Erythroblast (primary cell): ENCODE measurements at places on chromosomes 3 and 15.
A peak's percentile ranks its signal among the peaks of the same experiment; 100 is the strongest.

DNA sequence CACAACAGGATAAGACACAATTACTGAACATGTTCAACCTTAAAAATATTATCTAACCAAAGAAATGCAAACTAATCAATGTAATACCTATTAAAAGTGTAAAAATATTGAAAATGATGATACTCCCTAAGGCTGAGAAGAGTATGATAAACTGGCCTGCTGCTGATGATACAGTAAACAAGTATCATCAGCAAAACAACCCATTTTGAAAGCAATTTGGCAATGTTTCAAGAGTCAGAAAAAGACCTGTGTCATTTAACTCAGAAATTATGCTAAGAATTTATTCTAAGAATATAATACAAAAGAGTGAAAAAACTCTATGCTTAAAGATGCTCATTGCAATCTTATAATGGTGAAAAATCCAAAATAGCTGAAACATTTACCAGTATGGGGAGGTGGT is 22.1 kb downstream of the CCDC191 start:
- DNase-seq = peak; percentile 64

- no peak for DNase-seq
Measured at GRCh38 chr3:99708207-99708745, 69.9 kb downstream of the COL8A1 start.

DNA sequence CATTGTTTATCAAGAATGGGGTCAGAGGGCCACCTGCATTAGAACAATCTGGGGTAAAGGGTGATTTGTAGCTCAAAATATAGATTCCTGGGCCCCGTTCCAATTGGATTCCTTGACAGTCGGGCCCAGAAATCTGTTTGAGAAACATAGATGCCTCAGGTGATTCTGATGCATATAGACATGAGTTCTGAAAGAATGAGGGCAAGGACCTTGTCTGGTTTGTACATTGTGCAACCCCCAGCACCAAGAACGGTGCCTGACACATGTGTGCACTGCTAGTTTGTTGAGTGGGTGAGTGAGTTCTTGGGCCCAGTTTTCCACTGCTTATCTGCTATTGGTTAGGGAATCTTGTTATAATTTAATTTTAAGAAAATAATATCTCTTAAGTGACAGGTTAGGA is 16.6 kb downstream of the CRYBG3 start:
- DNase-seq = no peak

DNA sequence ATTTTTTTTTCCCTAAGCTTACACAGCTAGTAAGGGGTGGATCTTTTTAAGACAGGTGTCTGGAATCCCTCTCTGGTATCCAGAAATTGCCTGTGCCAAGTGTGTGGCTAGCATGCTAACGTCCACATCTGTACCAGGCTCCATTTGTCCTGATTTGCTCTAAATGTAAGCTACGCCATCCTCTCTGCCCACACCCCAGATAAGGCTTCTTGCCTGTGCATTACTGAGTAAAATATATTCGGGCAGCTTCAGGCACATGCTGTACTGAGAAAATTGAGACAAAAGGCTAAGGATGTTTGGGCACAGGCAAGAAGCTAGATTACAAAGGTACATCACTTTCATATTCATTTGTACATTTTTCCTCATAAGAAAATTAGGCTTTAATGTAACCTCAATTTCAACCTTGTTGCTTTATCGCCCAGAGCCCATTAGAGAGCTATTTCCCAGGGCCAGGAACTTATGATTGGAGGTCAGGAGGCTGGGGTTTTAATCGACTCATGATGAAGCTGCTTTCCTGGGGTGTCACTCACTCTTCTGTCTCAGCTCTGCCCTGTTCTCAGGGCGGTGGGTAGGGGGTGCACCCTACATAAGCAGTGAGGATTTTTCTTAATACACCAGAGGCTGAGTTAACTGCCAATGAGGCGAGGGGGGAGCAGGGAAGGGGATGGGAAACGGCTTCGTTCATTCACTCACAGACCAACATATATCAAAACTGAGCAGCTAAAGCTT is 106.3 kb downstream of the RORA start:
- DNase-seq = no peak

DNA sequence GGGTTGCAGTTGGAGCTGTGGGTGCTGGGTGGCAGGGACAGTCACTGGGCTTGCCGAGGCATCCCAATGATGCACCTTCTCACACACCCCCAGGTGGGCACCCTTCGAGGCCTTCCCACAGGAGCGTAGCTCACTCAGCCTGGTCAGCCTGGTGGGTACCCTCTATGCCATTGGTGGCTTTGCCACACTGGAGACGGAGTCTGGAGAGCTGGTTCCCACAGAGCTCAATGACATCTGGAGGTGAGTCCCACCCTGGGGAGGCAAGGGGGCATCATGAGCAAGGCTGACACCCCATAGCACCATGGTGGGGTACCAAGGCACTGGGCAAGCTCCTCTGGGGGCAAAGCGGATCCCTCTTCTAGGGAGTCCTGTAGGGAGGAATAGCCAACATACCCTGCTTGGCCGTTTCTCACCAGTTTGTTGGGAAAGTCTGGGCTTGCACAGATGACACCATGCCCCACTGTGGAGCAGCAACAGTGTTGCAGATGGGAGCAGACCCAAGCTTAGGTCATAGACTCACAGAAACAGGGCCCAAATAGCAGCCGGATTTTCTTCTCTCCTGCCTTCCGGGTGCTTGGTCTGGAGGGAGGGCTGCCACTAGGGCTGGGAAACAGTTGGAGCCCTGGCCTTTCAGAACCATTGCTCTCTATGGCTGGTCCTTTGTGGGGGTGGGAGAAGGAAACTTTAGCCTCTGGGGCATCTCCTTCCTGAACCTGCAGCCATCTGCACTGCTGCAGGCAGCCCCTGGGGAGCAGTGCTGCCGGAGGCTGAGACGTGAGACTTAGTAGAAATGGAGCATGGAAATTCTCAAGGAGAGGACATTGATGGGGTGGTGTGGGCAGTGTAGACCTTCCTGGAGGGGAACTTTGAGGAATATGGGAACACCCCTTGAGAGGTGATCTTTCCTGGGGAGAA is 5.7 kb downstream of the KLHL40 start:
- no peak for DNase-seq

DNA sequence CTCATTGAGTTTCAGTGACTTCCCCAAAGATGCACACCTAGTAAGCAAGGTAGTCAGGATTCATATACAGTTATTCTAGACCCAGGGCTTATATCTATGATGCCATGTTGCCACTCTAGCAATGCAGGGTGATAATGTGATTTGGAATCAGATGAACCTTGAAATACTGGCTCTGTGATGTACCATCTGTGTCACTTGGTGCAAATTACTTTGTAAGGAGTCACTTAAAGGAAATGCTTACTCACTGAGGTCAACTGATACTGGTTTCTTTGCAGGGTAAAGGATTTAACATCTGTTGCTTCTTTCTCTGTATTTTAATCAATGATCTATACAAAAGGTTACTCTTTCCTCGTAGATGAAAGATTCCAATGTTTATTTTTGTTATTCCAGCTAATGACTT is 10.8 kb downstream of the ASB14 start:
- no peak for DNase-seq

- peak; percentile 70 for DNase-seq
Measured at GRCh38 chr3:17233398-17233800, 348.6 kb downstream of the PLCL2 start.

- DNase-seq = no peak
Measured at GRCh38 chr3:133779626-133780203, 25.9 kb upstream of the SRPRB start.

GRCh38 chr3:107523289-107523538 is 452 bp downstream of the BBX start:
- peak; percentile 69 for DNase-seq

- peak; percentile 49 for DNase-seq
Measured at GRCh38 chr3:49422379-49423248, at the start of gene AMT. AMT (minus strand) TSS chr3:49422473; CDS start chr3:49422450, 23 bp downstream.

DNA sequence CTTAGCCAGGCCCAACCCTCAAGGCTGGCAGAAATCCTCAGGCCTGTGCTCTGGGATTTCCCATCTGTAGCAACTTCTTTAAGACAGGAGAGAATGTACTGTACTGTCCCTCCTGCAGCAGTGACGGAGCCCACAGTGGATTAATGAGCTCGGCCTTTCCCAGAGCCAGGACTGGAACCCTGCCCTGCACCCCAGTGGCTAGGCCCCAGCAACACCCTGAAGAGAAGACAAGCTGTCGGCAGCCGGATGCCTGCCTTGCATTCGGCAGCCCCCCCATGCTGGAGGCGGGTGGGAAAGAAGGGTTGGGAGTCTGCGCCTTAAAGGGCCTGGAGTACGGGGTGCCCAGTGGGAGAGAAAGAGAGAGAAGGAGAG is 32.0 kb downstream of the KLHL25 start:
- no peak for DNase-seq

- no peak for DNase-seq
Measured at GRCh38 chr3:191555037-191555436, 94.1 kb downstream of the PYDC2 start.

DNA sequence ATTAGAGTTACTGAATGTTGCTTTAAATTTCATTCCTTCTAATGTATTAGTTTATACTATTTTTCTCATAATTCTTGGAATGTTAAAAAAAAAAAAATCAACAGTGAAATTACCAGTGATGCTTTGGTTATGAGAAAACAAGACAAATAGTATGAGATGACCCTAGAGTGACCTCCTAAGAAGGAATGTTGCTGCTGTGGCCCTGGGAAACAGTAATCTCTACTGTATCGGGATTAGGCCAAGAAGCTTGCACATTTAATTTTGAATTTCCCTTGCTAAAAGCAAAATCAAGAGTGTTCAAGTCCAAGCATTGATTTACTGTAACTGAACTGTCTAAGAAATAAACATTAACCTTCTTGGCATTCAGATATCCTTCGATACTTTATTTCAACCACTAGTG is 18.1 kb downstream of the TOPBP1 start:
- no peak for DNase-seq

DNA sequence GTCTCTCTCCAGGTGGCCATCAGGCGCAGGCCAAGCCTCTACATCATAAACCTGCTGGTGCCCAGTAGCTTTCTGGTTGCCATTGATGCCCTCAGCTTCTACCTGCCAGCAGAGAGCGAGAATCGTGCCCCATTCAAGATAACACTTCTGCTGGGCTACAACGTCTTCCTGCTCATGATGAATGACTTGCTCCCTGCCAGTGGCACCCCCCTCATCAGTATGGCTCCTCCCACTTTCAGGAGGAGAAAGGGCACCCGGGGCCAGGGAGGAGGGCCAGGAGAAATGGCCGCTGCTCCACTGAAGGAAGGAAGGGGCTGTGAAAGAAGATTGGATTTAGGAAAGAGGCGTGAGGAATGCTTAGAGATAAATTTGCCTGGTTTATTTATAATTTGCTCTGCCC is 6.6 kb downstream of the HTR3C start:
- peak; percentile 45 for DNase-seq

DNA sequence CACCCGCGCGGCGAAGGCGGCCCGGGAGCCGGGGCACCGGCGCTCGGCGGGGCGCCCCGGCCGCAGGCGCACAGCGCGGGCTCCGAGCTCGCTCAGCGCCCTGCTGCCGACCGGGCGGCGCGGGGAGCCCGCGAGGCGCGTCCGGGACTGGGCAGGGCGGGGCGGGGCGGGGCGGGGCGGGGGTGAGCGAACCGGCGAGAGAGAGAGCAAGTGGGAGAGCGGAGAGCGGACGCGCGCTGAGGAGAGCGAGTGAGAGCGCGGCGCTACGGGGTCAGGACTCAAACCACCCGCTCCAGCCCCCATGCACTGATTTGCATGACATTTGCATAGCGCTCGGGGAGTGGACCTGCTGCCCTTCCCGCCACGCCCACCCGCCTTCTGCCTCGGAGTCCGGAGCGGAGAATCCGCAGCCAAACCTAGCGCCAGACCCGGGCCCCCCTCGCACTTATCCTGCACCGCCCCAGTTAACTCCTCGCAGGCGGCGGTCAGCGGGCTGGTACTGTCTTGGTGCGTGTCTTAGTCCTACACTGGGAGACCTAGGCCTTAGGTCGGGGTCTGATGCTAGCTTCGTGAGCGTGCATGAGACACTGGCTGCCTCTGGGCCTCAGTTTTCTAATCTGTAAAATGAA is at the start of gene MYLK:
MYLK (minus strand) TSS at position 130 of the 629 bp plus-strand sequence. CDS start 90,491 bp downstream, outside the sequence.
- DNase-seq = peak; percentile 12

DNA sequence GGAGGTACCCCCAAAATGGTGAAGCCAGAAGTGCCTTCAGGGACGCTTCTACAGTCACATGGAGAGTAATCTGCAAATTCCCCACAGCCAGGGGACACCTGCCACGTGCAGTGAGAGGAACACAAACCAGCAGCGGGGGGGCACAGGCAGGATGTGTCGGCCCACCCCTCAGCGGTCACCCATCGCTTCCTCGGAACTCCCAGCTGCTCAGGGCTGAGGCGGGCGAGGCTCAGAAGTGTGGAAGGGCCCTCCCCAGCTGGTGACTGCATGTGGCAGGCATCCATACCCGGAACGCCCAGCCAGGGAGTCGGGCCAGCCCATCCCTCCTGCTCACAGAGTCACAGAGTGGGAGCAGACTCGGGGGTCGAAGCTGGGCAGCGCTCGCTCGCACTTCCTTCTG is 63.7 kb downstream of the SLC12A8 start:
- no peak for DNase-seq

DNA sequence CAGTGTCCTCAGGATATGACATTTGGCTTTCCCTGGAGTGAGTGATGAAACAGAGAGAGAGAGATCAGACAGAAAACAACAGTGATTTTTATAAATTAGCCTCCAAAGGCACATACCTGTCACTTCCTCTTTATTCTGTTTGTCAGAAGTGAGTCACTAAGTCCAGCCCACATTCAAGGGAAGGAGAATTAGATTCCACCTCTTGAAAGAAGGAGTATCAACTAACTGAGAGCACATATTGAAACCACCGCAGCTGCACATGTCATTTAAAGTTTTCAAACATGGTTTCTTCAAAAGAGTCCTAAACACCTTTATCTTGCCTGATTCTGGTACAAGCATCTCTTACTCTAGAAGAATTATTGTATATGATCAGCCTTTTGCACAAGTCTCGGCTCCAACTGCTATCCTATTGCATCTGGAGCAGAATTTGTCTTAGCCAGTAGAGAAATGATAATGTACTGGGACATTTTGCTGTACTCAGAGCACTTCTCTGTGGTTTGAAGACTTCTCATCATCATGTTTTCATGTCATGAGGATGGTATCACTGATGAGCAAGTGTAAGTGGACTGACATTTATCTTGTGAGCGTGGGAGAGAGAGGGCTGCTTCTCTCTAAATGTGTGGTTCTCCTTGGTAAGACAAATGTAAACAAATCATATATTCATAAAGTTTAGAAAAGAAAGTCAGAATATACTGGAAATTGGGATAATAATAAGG is 338.9 kb upstream of the CFAP20DC start:
- no peak for DNase-seq

DNA sequence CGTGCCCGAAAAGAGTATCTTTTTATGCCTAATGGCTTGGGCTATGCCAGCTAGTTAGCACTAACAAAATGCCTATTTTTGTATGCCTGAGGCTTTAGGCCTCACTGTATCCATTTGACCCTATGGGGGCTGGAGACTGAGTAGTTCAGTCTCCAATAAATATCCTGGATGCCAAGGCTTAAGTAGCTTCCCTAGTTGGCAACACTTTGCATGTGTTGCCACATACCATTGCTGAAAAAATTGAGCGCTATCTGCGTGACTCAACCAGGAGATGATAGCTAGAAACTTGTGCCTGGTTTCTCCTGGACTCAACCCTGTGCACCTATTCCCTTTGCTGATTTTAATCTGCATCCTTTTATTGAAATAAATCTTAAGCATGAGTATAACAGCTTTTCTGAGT is 58.4 kb upstream of the ATP2C1 start:
- DNase-seq = no peak
